ENCODE measurements at places on chromosomes 2 and 18.

DNA sequence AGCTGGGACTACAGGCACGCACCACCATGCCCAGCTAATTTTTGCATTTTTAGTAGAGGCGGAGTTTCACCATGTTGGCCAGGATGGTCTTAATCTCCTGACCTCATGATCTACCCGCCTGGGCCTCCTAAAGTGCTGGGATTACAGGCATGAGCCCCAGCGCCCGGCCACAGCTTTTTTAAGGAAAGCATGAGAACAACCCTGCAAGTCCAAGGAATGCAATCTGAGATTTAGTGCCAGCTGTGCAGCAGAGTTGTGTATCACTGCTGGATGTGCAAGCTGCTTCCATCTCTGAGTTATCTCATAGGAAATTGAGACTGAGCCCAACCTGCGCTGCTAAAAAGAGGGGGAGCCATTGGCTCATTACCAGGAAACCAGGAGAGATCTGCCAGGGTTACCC lies 399.9 kb upstream of the CYRIA start:
- no peak for DNase-seq

DNA sequence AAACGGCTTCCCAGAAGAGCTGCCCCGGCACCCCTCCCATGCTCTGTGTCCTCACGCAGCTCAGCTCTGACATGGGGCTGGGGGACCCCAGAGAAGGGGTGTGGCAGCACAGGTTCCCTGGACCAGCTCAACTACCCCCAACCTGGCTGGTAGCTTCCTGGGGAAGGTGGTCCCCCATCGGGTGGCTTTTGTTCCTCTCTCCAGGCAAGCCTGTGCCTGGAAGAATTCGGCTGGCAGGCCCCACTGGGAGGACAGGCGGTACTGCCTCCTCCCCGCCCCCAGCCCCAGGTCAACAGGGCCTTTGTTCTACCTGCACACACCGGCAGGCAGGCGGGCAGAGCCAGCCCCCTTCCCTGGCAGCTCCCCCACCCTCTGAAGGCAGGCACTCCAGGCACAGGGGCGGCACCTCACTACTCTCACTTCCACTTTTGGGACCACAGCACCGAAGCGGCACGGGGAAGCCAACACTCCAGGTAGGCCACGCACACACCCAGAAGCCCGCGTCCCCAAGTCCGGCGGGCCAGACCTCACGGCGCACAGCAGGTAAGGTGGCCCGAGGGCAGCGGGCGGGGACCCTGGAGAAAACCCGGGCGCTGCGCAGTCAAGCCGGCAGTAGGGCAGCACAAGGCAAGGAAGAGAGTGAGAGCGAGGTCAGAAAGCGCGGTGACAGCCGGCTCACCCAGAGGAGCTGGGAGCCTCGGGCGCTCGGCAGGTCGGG lies 1.3 kb downstream of the HS6ST1 start:
- peak; percentile 57 for DNase-seq

GRCh38 chr18:56306797-56307196 lies 331.6 kb downstream of the TXNL1 start:
- no peak for DNase-seq

DNA sequence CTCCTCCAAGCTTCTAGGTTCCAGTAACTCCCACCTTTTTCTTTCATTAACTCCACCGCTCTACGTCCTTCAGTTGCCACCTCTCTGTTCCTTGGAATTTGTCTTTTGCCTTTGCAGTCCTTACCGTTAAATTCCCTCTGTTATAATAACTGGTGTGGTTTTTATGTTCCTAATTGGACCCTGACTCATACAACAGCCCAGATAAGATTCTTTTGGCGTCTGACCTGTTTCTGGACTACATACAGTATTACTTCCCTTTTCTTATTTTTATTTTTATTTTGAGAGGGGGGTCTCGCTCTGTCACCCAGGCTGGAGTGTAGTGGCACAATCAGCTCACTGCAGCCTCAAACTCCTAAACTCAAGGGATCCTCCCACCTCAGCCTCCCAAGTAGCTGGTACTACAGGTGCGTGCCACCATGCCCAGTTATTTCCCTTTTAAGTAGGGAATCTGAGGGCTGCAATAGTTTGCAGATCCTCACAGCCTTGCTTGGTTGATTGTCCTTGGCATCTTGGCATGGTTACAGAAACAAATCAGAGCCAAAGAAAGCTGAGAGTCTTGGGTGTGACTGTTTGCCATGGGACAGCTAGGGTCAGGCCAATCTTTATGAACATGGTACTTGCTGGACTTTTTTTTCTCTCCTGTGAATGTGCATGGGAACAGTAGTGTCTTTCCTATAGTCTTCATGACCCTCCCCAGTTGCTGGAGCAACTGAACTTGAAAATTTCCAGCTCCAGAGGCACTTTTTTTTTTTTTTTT lies 22.0 kb downstream of the TCF23 start:
- DNase-seq, result peak; percentile 19

DNA sequence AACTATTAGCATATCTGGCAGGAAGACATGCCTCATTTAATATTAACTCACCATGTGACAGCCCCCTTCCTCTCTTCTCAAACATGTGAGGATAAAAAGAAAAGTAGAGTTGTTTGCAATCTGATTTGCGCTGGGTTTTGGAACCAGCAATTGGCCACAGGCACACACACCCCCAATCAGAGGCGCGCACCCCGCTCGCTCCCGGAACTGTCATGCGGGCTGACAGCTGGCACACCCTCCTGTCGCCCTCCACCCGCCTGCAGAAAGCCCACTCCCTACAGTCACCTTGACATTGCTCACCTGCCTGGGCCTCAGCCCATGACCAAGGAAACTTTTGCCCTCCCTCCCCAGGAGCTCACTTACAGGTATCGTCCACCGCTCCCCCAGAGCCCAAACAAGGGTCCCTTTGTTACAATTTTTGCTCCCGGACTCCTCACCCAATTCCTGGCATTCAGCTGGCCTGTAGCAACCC lies 1.1 kb downstream of the COBLL1 start:
- DNase-seq, result peak; percentile 90

DNA sequence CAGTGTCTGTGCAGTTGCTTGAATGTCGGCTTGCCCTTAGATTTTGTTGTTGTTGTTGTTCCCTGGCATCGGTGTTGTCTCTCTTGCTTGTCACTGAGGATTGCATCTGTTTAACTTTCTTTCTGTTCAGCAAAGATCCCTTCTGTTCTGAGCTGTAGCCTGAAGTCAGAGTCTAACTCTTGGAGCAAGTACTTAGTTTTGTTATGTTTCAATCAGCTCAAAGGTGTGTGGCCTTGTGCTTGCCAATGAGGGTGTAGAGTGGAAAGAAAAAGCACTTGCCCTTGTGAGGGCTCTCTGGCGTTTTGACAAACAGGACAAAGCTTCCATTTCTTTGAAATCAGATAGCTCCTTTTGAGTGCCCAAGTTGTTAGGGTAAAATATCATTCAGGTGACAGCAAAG lies 757.1 kb upstream of the CDH7 start:
- no peak for DNase-seq

DNA sequence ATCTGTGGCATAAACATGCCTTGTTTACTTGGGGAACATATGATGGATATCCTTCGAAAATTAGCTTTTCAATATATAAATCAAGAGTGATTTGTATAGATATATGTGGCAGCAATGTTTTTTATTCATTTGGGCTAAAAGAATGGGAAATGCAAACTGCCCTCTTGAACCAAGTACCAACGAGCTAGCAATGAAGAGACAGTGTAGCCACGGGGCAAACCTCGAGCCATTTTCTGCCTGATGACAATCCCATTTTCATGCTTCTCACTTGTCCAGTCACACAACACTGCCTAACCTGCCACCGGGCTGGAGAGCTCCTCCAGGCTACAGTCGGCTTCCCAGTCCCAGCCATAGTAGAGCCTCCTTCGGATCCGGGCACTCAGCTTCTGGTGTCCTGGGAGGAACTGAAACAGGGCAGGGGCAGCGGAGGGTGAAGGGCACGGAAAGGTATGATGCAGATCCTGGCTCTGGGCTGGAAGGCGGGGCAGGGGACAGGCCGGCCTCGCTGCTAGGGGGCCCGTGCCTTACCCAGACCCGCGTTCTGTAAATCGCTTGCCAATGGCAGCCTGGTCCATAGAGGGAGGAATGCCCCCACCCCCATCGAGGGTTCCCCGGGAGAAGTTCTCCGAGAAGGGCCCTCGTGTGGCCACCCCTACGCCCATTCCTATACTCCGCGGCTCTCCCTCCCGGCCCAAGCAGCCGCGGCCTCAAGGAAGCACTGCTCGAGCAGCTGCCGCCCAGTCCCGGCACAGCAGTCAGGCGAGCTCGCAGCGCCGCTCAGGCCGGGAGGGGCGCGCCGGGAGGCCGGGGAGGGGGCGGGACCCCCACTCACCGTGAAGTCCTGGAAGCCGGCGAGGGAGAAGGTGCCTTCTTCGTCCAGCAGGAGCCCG lies 552 bp downstream of the CNPPD1 start:
- peak; percentile 61 for DNase-seq

- DNase-seq, result no peak
These were observed 36.5 kb upstream of the CCDC93 start for GRCh38 chr2:118050386-118050785.

DNA sequence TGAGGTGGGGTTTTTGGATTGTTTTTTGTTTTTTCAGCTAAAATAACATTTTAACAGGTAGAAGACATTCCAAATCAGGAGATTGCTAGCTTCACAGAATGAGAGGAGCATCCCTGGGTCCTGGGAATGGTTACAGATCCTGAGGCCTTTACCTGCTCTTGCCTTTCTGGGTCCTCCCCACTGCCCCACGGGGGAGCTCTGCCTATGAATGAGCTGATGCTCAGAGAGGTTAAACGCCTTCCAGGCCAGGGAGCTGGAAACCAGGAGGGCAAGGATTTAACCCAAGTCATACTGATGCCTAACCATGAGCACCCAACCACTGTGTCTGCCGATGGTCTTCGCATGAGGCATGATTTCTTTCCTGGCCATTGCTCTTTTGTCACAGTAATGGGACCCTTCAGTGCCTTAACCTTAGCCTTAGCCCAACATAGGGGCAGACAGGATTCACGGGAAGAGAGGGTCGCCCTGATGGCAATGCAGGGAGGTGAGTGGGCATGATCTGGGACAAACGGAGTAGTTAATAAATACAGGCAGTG lies 16.1 kb downstream of the MOCOS start:
- no peak for DNase-seq

DNA sequence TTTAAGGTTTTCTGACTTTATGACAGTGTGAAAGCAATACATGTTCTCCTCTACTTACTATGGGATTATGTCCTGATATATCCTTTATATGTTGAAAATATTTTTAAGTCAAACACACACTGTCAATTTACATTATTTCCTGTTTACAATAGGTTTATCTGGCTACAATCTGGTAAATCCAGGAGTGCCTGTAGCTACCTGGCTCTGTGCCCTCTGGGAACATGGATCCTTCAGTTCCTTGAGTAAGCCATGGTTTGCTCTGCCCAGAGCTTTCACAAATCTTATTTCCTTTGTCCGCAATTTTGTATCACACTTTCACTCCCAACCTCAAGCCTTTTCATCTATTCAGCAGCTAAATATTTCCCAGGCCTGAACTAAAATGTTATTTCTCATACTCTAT lies 1582.2 kb upstream of the NXPH2 start:
- no peak for DNase-seq
